ENCODE measurements at places on chromosomes 13 and 19.
A peak's percentile ranks its signal among the peaks of the same experiment; 100 is the strongest.

DNA sequence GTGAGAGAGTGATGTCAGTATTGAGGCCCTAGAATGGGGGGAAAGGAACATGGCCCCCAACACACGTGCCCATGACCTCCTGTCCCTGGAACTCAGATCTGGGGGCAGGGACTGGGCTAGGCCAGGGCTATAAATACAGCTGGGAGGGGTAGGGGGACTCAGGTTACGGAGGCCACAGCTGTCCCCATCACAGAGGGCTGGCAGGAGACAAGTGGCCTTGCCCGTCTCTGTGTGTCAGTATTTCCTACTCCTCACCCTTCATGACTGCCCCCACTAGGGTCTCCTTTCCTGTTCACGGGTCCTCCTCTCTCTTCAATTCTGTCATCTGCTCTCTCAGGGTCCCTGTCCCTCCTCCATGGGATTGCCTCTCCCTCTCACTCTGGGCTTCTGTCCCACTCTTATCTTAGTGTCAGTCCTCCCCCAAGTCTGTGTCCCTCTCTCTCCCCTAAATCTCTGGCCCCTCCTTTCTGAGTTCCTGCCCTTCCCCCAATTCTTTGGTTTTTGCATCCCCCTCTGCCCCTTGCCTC is 687 bp upstream of the HRC start:
- no peak for DNase-seq

- DNase-seq: no peak
Observed at GRCh38 chr13:84129966-84130365, 247.7 kb upstream of the SLITRK1 start.

DNA sequence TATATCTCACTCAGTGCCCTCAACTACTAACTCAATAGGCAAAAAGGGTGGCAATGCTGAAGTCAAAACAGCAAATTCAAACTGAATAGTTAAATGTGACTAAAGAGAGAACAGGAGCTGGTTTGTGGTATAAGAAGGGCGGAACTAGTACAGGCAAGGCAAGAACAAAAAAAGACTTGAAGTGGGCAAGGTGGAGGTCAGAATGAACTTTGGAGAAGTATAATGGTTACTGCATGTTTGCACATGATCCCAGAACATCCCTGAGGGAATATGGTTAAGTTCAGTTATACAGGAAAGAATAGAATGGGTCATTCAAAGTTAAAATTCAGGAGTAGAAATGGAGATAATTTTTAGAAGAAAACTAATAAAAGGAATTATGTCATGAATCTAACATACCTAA is 85.5 kb downstream of the DIAPH3 start:
- no peak for DNase-seq

GRCh38 chr13:25872481-25873241 is 179.2 kb downstream of the SHISA2 start:
- DNase-seq: no peak

DNA sequence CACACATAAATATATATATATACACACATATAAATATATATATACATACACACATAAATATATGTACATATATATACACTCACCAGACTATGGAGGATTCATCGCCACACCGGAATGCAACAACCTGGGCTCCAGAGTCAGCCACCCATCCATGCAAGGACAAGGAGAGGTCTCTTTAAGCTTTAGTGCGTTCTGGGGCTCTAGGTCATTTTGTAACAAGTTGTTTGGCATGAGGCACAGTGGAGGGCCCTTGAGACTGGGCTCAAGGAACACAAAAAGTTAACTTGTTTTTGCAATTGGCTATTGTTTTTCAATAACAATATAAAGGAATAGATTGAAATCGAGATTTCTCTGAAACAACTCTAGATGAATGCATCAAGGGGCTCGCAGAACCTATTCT is 4.9 kb upstream of the ZNF90 start:
- no peak for DNase-seq

- no peak for DNase-seq
Observed at GRCh38 chr19:51000981-51001380, 423 bp downstream of the KLK8 start.

- peak; percentile 87 for DNase-seq
Observed at GRCh38 chr13:114063545-114064449, 68.6 kb downstream of the RASA3 start.

GRCh38 chr13:24218977-24219376 is 58.5 kb downstream of the SPATA13 start:
- peak; percentile 64 for DNase-seq

- DNase-seq: no peak
Observed at GRCh38 chr19:33639035-33639681, 17.4 kb downstream of the CHST8 start.

- peak; percentile 83 for DNase-seq
Observed at GRCh38 chr13:74206061-74206561, 71.9 kb upstream of the KLF12 start.

GRCh38 chr19:34041925-34042521 is 130.3 kb upstream of the LSM14A start:
- DNase-seq: peak; percentile 76

DNA sequence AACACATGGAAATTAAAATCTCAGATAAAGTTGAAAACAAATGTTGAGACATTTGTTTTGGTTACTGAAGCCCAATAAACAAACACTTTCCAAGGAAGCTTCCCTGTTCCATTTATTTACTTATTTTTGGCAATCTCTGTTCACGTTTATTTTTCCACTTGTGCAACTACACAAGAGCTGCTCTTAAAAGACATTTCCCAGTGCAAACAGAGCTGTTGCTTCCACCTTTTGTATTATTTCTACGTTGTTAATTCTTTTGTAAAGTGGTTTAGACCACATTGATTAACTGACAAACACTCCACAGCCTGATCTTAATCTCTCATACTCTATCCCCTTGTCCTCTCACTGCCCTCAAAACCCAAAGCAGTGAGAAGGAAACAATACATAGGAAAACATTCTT is 757.6 kb downstream of the LIG4 start:
- no peak for DNase-seq

GRCh38 chr19:1308718-1309117 is 23.0 kb downstream of the EFNA2 start:
- no peak for DNase-seq

DNA sequence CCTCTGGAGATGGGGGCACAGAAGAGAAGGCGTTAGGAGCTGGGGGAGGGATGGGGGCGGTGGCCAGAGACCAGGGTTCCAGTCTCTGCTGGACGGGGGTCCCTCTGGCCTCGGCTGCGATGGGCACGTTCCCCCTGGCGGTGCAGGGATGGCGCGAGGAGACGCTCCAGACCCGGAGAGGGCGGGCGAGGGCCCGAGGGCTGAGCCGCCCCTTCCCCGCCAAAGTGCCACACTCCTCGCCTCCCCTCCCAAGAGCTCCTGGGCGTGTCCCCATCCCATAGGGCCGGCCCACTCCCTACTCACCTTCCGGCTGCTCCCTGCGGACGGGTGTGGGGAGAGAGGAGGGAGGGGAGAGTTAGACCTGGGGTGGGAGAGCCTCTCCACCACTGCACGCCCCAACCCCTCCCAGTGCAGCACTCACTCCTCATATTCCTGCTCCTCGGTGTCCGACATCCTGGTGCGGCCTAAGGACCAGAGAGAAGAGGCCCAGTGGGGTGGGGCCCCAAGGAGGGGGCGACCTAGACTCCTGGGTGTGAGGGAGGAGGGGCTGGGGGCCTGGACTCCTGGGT is 2.2 kb downstream of the TNNT1 start:
- no peak for DNase-seq

GRCh38 chr19:10061717-10062310 is 24.3 kb upstream of the SHFL start:
- peak; percentile 11 for DNase-seq

DNA sequence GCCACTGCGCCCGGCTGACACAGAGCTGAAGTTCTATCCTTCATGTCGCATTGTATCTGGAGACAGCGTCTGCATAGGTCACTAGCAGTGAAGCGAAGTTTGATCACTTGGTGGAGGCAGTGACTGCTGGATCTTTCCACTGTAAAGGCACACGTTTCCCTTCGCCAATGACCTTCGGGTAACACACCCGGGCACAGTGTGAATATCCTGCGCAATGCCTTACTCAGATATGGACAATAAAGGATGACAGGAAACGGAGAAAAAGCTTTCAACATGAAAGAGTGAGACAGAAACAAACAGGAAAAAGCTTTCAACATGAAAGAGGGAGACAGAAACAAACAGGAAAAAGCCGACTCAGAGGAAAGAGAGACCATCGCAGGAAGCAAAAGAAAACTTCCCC is 17.1 kb downstream of the ARL11 start:
- DNase-seq: no peak

- DNase-seq: peak; percentile 85
Observed at GRCh38 chr19:35135389-35135909, 590 bp upstream of the LGI4 start.

DNA sequence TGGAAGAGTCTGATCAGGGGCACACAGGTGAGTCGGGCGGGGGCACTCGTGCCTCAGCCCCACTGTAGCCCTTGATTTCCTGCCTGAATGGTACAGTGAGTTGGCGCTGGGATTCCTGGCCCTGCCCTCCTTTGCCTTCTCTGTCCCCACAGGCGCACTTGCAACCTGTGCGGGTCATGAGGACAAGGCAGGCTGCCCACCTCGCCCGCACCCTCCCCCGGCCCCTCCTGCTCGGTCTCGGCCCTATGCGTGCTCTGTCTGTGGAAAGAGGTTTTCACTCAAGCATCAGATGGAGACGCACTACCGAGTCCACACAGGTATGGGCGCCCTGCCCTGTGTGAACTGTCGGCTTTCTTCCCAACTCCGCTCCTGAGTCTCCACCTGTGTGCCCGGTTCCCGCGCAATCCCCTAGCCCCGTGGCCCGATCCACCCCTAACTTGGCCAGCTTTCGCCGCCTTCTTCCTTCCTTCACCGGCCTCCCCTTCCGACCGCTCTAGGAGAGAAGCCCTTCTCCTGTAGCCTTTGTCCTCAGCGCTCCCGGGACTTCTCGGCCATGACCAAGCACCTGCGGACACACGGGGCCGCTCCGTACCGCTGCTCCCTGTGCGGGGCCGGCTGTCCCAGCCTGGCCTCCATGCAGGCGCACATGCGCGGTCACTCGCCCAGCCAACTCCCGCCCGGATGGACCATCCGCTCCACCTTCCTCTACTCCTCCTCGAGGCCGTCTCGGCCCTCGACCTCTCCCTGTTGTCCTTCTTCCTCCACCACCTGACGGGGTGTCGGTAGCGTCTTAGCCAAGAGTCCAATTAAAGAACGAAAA is 1.6 kb upstream of the KMT2B start:
- DNase-seq: peak; percentile 74

DNA sequence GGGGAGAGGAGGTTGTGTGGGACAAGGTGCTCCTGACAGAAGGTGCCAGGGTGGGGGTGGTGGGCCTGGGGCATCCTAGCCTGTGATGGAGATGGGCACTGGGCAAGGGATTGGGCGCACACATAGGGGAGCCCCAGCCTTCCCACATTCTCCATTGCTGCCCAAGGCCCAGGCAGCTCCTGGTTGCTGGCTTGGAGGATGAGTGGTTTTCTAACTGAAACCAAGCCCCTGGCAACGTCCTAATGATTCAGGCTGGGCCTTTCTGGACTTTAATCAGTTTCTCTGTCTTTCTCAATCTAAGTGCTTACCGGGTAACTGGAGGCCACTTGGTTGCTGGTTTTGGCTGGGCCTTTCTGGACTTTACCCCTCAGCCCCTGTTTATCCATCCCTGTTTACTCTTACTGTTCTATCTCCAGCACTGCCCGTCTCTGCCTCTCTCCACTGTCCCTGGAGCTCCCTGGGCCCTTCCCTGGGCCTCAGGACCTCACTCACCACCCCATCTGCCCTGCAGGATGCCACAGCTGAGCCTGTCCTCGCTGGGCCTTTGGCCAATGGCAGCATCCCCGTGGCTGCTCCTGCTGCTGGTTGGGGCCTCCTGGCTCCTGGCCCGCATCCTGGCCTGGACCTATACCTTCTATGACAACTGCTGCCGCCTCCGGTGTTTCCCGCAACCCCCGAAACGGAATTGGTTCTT is 354 bp downstream of the CYP4F3 start:
- DNase-seq: no peak

DNA sequence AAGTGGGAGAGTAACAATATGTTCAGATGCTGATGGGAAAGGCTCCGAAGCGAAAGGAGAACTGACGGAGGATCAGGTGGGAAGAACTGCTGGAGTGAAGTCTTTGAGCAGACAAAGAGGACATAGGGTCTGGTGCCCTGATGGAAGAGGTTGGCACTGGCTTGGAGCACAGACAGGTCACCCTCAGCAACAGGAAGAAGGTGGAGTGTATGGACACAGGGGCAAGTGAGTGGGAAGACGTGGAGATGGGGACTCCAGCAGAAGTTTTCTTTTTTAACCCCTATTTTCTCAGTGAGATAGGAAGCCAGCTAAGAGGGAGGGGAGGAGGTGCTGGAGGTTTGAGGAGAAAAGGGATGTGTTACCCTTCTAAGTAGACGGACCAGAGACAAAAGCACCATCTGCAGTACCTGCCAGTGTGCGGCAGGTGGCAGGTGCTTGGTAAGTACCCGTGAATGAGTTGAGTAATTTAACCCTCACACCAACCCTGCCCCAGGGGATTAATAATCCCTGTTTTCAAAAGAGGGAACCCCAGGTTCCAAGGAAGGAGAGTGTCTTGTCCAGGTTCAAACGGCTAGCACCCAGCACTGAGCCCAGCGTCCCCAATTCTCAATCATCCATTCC is 11.2 kb downstream of the HAS1 start:
- peak; percentile 12 for DNase-seq

All from adipocyte (in vitro differentiated cells).